ENCODE measurements at places on chromosomes 3 and 15.

GRCh38 chr15:47675735-47676134 is 41.6 kb upstream of the SEMA6D start:
- no peak for DNase-seq

GRCh38 chr3:36803091-36803791 is 38.9 kb upstream of the DCLK3 start:
- DNase-seq: no peak

DNA sequence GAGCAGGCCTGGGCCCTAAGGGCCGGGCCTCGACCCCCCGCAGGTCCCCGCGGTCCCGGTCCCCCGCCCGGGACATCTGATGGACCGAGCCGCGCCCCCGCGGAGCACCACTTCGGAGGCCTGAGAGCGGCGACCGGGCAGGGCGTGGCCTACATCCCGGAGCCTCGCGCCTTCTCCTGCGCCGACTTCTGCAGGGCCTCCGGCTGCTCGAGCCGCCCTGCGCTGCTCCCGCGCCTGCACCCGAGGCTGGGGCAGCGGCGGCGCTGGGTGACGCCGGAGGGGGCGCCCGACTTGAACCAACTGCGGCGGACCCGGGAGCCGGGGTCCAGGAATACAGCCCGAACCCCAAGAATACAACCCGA is 14.9 kb upstream of the GP9 start:
- no peak for DNase-seq

GRCh38 chr3:123298903-123299302 is 97.2 kb downstream of the SEC22A start:
- no peak for DNase-seq

DNA sequence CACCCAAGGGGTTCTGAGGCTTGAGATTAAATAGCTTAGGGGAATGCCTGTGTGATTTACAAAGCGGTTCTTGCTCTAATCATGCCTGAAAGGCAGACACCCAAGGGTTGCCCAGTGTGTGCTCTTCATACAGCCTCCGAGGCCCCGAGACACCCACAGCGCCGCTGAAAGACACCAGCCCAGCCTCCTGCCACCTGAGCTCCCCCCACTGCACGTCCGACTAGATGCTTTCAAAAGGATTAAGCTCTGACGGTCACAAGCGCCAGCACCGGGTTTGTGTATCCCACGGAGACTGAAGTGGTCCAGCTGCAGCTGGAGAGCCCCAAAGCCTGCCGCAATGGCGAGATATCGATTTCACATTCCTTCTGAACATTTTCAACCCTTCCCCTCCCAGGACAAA is 50.3 kb downstream of the SPATA12 start:
- DNase-seq: no peak
